ENCODE measurements at places on chromosomes 6 and 20.
A peak's percentile ranks its signal among the peaks of the same experiment; 100 is the strongest.

DNA sequence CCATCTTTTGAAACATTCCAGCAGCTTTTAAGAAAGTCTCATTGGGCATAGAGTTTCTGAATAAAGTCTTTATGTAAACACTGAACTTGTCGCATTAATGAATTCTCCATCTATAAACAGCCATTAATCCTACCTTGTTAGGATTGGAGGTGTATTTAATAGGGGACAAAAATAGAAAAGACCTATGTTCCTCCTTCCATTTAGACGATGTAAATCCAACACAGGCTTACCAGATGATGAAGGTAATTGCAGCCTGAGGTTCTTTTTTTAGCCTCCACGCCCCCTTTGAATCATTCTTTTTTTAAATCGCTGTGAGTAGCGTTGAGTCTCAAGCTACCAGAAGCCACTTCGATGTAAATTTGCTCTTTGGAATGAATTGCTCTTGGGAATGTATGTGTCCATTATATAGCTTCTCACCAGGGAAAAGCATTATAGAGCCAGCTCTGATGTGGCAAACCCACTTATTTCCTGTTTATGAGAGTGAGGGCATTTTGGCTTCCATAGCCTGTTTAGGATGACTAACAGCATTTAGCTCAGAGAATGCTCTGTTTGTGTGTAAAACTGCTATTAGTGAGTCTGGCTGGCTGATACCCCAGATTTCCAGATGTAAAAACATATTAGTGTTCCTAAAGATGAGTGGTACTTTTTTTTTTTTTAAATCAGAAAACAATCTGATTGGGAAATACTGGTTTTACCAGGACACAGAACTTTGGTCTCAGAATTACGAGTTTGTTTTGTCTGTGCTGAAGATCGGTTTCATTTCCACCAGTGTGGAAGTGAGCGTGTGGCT lies 74.9 kb upstream of the CLDN20 start:
- no peak for DNase-seq

- no peak for DNase-seq
These were observed 97.4 kb downstream of the THBS2 start for GRCh38 chr6:169156108-169156792.

GRCh38 chr6:24708612-24709011 lies 10.3 kb downstream of the C6orf62 start:
- no peak for DNase-seq

DNA sequence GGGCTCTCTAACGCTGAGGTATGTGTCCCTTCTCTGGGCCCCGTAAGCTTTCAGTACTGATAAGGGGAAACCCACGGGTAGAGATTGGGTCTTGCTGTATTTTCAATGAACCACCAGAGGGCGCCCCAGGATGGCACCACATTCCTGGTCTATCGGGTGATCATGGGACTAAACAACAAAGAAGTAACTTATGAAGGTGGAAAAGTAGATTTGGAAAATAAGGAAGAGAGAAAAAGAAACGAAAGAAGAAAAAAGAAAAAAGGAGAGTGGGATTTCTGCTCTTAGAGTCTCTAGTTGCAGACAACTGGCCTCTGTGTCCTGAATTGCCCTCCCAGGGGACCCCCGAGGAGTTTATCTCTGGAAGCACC lies 93.8 kb downstream of the GMPR start:
- peak; percentile 62 for DNase-seq

DNA sequence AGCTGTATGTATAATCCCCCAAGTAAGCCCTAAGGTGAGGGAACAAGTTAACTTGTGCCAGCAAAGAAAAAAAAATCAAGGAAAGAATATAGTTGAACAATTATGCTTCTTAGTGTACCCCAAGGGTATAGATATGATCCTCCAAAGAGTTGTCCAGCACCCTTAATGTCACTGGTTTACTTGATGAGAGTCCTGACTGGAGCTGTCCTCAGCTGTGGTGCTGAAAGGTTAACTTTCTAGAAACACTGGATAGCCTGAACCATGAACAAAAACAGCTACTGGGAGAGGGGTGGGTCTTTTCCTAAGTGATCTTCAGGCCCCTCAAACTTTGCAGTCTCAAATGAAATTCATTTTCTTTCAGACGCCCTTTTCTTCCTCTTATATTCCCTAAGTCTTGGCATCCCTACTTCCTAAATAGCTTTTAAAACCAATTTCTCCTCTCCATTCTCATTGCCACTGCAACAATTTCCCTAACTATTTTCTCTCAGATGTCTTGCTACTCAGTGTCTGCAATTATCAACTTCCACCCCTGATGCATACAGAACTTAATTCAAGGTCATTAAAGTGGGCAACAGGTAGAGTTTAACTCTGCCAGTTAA lies 83.5 kb upstream of the PROKR2 start:
- no peak for DNase-seq

GRCh38 chr6:134920422-134920821 lies 29.5 kb downstream of the ALDH8A1 start:
- no peak for DNase-seq

DNA sequence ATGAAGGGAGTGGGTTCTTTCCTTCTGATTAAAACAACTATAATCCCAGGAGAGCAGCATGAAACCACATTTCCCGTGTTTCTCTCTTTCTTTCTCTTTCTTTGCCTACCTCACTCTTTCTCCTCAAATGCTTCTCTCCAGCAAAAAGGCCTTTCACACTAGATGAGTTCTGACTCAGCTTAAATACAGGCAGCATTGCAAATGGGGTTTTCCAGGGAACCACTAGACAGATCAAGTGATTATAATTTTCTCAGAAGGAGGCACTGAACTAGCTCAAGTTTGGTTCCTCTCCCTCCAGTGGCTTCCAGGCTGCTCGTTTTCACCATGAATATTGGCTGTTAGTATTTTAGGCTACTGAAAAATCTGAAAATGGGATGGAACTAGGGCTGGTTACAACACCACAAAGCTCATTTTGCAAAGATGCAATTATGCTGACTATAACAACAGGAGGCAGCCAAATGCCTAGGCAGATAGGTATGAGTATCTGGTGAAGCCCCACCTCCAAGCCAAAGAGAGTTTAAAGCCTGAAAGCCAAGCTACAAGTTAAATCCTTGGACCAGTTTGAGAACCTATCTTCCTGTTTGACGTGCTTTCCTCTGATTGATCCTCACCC lies 260.0 kb downstream of the MMUT start:
- no peak for DNase-seq

DNA sequence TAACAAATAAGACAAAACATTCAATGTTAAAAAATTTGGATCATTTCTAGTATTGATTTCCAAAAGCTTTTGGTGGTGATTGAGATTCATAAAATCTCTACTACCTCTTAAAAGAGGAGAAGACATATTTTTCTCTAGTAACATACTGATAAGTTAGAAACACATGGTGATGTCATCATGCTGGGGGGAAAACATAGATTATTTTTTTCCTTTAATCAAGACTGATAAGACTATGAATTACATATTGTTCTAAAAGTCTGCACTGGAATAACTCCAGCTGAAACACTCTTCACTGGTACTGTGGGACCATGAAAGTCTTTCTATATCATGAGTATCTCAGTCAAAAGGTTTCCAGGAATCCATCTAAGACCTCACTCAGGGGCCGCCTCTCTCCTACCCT lies 515.8 kb downstream of the PRKN start:
- DNase-seq, result no peak

DNA sequence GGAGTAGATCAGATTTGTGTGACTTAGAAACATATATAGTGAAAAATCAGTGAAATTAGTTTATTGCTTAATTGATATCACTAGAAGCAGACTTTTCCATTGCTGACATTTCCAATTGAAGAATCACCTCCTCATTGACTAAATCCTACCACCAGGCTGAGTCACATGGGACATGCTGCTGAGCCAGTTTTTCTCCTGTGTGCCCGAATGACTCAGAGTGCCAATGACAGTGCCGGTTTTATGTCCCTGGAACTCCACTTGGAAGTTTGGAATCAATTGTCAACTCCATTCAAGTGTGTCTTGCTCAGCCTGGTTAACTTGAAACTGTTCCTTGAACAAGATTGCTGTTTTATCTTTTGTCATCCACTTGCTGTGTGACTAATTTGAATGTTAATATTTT lies 316.1 kb upstream of the PRDM1 start:
- DNase-seq, result no peak

DNA sequence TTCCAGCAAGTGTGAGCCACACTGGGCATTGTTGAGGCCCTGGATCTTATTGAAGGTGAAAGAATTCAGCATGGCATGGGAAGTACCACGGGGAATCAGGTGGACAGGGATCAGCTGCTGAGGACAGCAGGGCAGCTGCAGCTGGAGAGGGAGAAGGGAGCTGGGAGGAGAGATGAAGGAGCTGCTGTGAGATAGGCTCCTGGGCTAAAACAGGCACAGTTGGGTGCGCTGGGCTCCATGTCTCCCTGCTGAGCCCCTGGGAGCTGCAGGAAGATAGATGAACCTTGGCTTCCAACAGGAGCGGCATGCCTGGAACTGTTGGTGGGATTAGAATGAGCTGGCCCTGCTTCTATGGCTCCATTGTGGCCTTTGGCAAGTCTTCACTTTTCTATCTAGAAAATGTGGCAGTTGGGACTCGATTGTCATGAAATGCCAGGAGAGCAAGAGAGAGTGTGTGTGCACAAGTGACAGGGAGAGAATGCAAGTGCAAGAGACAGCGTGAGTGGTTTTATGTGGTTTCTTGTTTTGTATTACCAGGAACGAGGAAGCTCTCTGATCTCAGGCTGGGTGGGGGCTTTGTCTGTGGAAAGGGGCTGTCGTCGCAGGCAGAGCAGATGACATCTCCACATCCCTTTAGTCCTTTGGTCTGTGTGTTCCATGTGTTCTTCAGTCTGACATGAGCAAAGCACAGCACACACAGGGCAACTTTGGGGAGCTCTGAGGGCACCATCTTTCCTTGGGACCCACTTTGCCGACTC lies 20.4 kb downstream of the SNPH start:
- no peak for DNase-seq

- DNase-seq, result no peak
These were observed 728.3 kb downstream of the EPHA7 start for GRCh38 chr6:92690997-92691599.

DNA sequence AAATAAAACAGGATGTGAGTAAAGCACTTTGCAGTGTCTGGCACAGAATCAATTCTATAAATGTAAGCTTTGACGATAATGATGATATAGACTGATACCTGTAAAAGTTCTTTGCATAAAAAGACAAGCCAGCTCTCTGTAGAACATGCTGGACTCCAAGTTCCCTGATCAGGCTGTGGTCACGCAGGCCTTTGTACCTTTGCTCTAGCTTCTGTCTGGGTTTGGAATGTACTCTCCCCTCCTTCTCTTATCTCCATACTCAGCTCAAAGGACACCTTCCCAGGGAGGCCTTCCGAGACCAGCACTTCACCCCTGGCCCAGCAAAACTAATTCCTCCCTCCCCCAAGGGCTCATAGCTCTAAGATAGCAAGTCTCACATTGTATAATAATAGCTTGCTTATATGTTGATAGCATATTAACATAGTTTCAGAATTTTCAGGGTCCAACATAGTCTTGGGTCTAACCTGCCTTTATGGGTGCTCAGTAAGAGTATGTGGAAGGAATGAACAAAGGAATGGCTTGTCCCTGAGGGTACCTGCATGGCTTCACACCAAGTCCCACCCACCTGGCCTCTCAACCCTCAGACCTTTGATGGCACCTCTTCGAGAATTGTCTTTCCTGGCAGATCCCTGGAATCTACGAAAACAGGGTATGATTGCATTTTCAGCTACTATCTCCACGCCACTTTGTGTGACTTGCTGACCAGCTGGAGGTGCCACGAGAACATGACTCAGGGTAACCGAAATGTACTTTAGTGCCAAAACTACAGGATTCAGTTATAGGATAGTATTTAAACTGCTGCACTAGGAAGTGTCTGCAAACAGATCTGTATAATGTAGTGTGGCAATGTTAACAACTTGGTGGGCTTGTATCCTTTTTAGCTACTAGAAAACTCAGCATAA lies 41.7 kb upstream of the PIM1 start:
- no peak for DNase-seq

GRCh38 chr20:40293740-40294139 lies 395.3 kb downstream of the MAFB start:
- no peak for DNase-seq

DNA sequence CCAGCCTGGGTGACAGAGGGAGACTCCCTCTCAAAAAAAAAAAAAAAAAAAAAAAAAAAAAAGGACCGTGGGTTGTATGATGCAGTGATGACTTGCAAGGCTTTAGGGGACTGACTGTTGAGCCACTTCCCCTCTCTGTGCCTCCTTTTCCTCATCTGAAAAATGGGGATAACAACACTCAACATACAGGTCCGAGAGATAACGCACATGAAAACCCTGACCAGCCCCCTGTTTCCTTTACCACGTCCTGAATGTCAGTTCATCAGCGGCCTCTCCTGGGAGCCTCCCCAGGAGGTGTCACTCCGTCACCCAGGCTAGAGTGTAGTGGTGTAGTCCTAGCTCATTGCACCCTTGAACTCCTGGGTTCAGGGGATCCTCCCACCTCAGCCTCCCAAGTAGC lies 3.9 kb downstream of the SLA2 start:
- DNase-seq, result no peak

GRCh38 chr6:123986938-123987337 lies 183.3 kb downstream of the NKAIN2 start:
- DNase-seq, result no peak

GRCh38 chr6:81253821-81254220 lies 498.7 kb downstream of the TENT5A start:
- no peak for DNase-seq

DNA sequence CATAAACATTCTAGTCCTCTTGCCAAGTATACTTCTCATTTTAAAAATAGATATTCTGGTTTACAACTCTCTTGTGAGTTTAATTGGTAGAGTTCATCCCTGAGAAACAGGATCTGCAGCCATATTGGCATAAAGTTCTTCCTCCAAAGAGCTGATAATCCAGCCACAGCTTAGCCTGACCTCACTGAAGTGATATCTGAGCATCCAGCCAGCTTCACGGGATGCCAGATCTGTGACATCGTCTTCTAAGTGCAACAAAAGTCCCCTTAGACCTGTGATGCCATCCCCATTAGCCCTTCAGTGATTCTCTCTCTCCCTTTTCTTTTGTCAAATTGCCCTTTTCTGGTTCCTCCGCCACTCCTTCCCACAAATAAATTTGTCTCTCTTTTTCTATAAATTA lies 180.6 kb upstream of the STXBP5 start:
- DNase-seq, result no peak

GRCh38 chr6:90463359-90463758 lies 123.5 kb downstream of the MAP3K7 start:
- peak; percentile 34 for DNase-seq

- DNase-seq, result no peak
These were observed 57.3 kb upstream of the TRAF3IP2 start for GRCh38 chr6:111662794-111663593.
